ENCODE measurements at places on chromosomes 7 and 10. TPM values are rescaled to one million over a fixed set of nuclear protein-coding genes. Genes with fewer than 3 reads are reported as not detected.

PLXDC2 gene
- 114 TPM for total RNA-seq

ACTL6B gene
- total RNA-seq, result not detected

CHCHD3 gene
- total RNA-seq, result 74.5 TPM

PON1 gene
- total RNA-seq, result under 0.01 TPM

EIF4EBP2 gene
- 54.6 TPM for total RNA-seq

Data from articular chondrocyte of knee joint (primary cell).